ENCODE measurements at places on chromosomes 5 and 9.

- DNase-seq = no peak
These were observed 281.6 kb downstream of the MAST4 start for GRCh38 chr5:66877843-66878242.

GRCh38 chr9:81543695-81544094, 145.7 kb downstream of the TLE1 start:
- DNase-seq = no peak

GRCh38 chr9:106893088-106893487, 30.1 kb downstream of the ZNF462 start:
- no peak for DNase-seq

GRCh38 chr9:108125625-108126024, 636.1 kb upstream of the KLF4 start:
- no peak for DNase-seq

DNA sequence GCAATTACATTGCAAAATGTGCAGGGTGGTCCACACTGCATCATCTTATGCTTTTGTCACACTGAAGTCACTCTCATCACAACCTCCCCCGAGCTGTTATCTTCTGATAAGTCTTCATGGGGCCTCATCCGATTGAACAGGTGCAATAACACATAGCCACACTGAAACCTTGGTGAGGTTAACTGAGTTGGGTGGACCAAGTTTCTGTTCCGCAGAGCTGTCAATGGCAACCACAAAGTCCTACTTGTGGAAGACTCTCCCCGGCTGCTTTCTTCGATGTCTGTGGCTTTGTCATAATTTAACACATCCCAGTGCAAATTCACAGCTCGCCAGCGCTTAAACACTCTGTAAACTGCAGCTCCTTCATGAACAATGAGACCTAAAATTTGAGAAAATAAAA, 112.2 kb downstream of the MARCHF11 start:
- no peak for DNase-seq

DNA sequence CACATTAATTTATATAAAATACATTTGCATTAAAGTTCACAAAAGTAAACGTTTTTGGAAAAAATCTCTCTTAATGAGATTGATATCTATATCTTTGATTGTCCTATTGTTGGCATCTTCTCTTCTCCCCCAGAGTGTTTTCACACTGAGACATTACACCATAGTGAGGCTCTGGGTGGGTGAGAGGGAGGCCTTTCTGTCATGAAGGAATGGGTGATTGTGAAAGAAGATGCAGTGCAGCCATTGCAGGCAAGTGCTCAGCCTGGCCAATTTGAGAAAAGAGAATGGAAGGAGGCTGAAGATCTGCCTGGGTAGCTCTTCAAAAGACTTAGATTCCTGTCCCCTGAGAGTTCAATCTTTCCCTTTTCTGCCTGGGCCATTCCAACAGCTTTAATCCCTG, 140.8 kb downstream of the SLC12A2 start:
- DNase-seq = no peak

DNA sequence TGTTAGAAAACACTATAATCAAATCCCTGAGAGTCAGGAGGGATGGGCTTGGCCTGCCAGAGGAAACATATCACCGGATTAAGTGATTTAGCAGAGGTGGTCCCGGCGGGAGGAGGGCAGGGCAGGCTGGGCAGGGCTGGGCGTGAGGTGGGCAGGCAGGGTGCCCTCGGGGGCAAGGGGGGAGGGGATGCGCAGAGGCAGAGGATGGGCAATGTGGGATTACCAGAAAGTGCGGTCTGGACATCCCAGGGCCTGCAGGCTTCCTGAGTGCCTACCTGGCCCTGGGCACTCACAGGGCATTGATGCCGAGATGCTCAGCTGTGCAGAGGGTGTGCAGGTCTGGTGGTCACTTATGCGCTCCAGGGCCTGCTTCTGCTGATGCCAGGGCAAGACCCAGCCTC, 115.2 kb downstream of the ADAMTS2 start:
- no peak for DNase-seq

DNA sequence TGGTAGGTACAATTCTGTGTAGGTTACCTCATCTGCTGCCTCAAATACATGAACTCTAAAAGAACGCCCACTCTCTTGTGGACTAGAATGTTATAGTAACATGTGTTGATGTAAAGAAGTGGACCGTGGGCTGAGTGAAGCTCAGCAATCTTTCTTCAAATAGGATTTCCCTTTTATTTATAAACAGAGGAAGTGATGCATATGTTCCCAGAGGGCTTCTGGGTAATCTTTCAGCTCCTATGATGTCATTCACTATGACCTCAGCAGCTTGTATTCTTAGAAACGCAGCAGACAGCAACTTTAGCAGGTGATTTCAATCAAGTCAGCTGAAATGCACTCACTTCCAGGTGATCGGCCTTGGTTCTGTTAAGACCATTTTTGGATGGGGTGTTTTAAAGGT, 14.4 kb downstream of the F2RL2 start:
- DNase-seq = no peak

- no peak for DNase-seq
These were observed 1.9 kb upstream of the UBTD2 start for GRCh38 chr5:172285226-172286143.

DNA sequence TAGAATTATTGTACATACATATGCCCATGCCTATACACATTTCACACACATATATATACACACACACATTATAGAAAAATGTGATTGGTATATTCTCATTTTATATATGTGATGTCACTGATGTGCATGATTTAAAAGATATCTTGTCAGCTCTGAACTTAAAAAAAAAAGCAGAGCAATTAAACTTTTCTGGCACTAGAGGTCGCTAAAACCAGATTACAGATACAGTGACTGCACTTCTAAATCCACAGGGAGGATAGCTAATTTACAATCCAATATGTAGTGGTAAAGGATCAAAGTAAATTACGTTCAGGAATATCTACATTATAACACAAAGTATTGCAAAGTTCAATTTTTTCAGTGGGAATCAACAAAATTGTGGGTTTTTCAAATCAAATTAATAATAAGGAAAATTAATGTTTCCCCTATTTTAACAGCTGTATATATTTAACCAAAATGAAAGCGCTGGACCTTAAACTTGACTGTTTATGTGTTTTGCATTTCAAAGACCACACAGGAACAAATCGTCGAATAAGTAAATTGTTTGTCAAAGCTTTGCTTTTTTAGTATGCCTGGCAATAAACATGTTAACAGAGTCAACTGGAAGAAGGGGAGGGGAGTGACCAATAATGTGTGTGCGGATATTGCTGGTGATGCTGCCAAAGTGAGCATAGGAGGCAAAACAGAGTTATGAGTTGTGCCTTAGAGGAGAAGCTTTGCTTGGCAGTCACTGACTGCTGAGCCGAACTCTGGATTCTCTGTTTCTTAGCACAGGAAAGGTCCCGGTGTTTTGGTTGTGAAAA, 1201.4 kb upstream of the C9orf72 start:
- DNase-seq = no peak

DNA sequence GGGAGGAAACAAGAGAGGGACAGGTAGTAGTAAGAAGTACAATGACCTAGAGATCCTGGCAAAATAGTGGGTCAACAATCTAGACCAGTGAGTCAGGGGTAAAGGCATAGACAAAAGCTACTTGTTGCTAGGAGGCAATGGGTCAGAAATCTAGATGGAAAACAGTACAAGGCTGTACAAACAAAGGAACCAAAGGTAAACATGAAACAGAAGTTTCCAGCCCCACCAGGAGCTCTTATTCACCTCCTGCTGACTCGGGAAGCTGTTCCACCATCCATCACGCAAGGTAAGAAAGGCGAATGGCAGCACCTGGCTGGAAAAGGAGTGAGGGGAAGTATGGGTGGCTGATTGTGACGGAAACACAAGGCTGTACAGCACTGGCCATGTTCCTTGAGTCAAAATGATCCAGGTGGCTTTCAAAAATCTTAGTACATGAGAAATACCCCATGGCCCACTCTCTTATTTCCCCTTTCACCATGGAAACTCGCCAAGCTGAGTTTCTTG, 70.5 kb upstream of the RAI14 start:
- no peak for DNase-seq

GRCh38 chr5:36494841-36495601, 111.4 kb upstream of the SLC1A3 start:
- DNase-seq = no peak

DNA sequence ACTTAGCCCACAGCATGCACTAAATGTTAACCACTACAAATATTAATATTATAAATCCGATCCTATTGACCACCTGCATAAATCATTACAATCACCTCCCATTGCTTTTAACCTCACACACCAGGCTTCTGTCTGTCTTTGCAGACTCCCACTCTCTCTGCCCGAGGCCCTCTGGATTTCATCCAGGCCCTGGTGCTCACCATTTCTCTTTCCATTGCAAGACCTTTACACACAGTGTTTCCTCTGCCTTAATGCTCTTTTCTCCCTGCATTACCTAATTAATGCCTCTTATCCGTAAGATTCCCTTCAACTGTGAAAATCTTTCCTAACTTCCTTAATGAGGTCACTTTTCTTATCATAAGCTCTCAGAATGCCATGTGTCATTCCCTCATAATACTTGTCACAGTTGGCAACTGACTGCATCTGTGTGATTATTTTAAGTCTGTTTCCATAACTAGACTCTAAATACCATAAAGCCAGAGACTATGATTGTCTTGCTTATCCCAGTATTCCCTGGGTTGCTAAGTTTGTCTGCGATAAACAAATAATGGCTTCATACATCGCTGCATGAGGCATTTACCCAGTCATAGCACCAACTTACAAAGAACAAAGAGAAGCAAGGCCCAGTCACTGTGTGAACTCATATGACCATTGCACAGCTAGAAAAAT, 155.1 kb downstream of the CCDC192 start:
- DNase-seq = no peak

DNA sequence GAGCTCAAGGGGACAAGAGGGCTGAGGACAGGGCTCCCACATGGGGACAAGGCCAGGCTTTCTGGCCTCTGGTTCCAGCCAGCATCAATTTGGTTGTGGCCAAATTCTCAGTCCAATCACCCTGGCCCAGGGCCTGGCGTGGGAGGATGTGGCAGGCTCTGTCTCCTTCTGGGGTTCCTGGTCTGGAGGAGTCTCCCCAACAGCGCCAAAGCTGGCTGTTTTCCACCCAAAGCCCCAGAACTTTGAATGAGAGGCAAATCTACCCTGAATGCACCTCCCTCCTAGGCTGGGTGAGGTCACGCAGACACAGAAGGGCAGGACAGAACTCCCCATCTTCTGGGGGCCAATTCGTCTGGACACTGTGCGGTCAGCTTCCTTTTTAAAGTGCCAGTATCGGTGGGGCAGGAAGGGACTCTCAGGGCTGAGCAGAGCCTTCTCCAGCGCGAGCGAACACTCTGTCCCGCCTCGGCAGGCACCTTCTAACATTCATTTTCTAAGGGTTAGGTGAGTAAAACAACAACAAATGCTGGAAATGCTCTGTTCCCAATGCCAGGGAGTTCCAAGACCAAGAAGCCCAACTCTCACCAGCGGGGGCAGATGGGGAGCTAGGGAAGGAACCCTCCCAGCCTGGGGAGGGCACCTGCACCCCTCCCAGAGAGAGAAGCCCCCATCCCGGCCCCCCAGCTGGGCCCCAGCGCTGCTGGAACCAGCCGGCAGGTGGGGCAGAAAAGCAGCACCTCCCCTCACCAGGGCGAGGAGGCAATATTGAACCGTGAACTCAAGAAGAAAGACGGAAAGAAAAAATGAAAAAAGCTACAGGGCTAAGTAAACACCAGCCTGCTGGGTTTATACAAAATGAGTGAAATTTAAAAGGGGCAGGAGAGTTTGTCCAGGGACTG, 3.7 kb upstream of the DPM2 start:
- no peak for DNase-seq

DNA sequence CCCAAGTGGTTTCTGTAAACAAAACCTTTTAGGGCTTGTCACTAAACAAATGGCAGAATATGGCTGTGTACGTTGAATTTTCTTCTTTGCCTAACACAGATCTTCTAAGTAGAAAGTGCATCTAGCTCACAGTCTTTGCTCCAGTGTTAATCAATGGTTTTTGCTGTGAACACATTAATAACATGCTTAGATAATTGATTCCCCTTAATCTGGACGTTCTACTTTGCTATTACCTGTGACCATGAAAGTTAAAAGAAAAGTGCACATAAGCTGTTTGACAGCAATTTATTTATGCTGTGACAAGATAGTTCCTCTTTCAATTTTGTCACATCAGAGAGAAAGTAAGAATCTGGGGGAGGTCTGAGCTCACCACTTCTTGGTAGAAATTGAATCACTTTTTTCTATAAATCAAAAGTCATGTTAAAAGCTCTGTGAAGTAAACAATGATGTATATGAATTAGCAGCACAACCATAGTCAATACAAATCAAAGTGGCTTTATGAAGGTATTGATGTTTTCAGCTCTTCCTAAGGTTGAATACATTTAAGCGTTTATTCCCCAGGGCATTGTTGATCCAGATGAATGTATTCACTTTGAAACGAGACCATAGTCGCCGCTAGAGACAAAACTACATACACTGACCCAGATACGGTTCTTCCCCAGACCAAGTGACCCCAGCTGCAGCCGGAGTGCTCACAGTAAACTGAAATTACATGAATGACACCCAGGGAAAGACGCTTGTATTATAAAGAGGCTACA, 174.6 kb upstream of the ZNF608 start:
- DNase-seq = no peak

- no peak for DNase-seq
These were observed 247.8 kb downstream of the DIRAS2 start for GRCh38 chr9:90394871-90395270.

- DNase-seq = no peak
These were observed 41.4 kb upstream of the BOD1 start for GRCh38 chr5:173657741-173658356.

DNA sequence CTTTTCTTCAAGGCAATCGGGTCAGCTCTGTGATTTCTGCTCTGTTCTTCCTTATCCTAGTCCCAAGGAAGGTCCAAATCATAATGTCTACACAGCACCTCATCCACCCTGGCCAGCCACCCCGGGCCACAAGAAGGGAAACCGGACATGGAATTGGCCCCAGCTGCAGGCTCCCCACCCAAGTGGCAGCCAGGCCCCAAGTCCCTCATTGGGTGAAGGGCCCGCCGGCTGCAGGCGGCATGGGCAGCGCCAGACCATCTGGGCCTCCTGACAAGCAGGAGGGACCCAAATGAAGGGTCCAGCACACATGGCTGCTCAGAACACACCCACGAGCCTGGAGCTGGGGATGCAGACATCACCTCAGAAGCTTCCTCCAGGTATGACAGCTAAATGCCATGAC, 33.7 kb downstream of the BICD2 start:
- DNase-seq = no peak

- no peak for DNase-seq
These were observed 267.5 kb upstream of the GRIA1 start for GRCh38 chr5:153222936-153223335.

DNA sequence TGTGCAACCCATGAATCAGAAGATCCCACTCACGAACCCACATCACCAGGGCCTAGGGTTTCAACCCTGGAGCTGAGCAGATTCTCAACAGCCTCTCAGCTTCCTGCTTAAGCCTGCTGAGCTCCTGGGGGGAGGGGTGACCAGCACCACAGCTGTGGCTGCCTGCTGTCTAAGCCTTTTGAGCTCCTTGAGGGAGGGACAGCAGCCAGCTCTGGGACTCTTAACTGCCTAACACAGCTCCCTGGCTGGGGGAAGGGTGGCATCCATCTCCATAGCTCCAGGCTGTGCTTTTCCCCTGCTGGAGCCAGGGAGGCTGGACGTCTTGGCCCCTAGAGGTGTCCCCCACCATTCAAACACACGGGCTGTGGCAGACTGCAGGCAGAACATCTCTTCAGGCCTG, 250.3 kb downstream of the DMAC1 start:
- no peak for DNase-seq
